Fibroblast of lung (primary cell): ENCODE measurements at places on chromosomes 5 and 9. TPM values are rescaled to one million over a fixed set of nuclear protein-coding genes. Genes with fewer than 3 reads are reported as not detected.

Gene PCDHB10
- 0.28 and 0.78 TPM in 2 replicates for polyA plus RNA-seq

- DNase-seq = peak; percentile 2
Observed at GRCh38 chr5:18202164-18202563, 567.9 kb downstream of the TAF11L14 start.

DNA sequence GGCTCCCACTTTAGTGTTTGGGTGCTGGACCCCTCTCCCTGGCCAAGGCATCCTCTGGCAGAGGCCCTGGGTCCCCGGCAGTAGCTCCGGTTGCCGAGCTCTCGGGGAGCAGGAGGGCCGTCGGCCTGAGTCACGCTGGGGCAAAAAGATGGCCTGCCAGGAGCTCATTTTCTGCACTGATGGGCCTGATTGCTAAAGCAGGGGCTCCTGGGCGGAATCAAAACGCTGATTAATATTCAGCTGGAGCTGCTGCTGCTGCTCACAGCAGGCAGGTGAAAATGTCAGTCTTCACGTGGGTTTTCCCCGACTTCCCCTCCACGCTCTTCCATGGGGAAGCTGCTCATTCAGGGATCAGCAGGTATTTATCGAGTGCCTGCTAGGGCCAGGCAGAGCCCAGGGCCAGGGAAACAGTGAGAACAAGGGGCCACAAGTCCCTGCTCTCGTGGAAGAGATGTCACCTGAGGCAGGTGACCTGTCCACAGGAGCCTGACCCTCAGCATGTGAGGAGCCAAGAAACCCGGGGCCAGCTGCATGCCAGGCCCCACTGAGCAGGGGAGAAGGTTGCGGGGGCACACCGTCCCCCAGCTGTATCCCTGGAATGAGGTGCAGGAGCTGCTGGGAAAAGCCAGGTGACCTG is 22.1 kb downstream of the LAMC3 start:
- DNase-seq = no peak

- DNase-seq = peak; percentile 25
Observed at GRCh38 chr5:60649288-60649917, 50.6 kb downstream of the DEPDC1B start.

- peak; percentile 76 for DNase-seq
Observed at GRCh38 chr5:115432691-115433090, 111.9 kb downstream of the FEM1C start.

- DNase-seq = peak; percentile 26
Observed at GRCh38 chr5:78235289-78235688, 59.2 kb downstream of the AP3B1 start.

DNA sequence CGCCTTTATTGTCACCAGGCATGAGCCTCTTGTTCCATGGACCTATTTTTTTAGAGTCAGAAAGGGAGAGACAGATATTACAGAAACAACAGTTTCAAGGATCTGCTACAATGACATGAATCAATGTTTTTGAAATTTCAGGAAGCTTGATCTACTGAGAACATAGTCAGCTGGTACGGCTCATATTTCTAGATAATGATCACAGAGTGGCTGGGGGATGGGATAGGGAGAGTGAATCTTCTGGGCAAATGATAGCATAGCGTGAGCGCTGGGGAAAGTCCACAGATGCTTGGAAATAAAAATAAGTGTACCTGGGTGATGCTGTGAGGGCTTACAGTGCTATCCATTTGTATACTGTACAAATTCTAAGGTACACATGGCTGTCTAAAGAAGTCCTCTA is 340.4 kb downstream of the EBF1 start:
- DNase-seq = no peak

DNA sequence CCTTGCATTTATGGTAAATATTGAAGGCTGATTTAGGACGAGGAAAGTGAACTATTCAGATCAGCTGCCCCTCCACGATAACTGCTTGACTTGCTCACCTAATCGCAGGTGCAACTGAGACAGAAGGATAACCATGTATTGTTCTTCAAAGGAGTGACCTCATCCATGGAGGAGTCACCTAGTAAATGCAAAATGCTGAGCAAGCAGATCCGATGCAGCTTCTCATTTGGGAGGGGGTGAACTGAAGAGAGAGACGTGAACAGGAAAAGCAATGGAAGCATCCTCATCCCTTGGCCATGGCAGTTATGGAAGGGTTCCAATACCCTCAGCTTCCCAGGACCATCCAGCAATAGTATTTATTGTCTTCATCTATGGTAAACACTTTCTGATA is 47.5 kb downstream of the RASGRF2 start:
- DNase-seq = no peak
